ENCODE measurements at places on chromosomes 7 and 10.

DNA sequence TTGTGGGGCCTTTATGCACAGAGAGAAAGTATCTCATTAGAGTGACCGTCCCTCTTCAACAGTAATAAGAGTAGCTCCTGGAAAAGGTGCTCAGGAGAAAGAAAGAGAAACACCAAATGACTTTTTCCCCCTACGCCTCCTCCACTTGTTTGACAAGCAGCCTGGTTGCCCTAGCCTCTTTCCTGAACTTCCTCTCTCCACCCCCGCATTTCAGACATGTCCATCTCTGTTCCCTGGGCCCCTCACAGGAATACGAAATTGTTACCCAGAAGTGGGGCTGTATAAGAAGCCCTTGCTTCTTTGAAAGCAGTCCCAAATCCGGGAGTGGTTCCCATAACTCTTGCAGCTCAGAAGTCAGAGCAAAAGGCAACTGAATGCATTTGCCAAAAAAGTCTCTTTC, 119.6 kb upstream of the ADO start:
- no peak for DNase-seq

GRCh38 chr10:86333826-86334487, 32.6 kb downstream of the GRID1 start:
- no peak for DNase-seq

- no peak for DNase-seq
These were observed 33.5 kb downstream of the MRC1 start for GRCh38 chr10:17842641-17843040.

DNA sequence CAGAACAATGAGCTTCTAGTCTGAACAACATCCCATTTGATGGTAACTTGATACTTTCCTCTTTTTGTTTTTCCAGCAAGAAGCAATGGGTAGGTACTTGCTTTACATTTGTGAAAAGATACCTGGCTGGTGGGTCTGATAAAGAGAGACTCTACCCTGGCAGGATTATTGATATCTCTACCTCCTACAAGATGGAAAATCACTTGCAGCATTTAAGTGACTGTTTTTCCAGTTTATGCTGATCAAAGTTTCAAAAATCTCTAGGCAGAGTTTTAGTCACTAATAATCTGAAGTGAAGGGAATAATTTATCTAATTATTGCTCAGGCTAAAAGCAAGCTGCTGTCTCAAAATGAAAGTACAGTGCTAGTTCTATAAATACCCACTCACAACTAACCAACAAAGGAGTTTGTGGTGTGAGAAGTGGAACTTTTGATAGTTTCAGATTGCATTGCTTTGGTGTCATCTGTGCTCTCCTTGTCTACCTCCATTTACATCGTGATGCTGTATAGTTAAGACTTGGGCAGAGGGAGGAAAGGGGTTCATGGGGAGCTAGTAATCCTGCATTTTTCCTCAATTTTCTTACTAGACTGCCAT, 86.0 kb upstream of the ANKRD1 start:
- no peak for DNase-seq

DNA sequence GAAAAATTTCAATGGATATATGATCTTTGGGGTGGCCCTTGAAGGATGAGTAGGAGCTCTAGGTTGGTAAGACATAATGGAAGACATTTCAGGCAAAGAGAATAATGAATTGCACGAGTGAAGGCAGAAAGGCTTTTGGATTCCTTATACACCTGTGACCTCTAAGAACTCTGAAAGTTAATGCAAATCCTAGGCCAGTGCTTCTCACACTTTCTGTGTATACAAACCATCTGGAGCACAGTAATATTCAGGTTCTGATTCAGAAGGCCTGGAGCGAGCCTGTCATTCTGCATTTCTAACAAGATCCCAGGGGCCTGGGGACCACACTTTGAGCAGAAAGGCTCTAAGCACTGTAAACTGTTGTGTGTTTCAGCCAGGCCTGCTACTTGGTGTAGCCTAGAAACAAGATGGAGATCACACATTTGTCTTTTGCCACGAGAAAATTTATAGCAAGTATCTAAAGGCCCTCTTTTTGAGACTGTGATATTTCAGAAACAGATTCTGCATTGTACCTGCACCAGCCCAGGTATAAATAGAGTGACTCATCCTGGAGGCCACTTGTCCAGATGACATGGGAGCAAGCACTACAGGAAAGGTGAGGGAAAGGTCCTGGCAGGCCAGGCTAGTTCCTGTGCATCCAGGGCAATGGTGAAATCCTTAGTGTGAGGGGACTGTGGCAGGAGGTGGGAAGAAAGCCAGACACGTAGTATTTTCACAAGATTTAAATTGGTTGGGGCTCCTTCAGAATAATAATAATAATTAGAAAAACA, 24.4 kb downstream of the MRPS33 start:
- no peak for DNase-seq
